ENCODE measurements at places on chromosomes 2 and 18.

- no peak for DNase-seq
Measured at GRCh38 chr2:187545238-187545751, 8.9 kb downstream of the TFPI start.

DNA sequence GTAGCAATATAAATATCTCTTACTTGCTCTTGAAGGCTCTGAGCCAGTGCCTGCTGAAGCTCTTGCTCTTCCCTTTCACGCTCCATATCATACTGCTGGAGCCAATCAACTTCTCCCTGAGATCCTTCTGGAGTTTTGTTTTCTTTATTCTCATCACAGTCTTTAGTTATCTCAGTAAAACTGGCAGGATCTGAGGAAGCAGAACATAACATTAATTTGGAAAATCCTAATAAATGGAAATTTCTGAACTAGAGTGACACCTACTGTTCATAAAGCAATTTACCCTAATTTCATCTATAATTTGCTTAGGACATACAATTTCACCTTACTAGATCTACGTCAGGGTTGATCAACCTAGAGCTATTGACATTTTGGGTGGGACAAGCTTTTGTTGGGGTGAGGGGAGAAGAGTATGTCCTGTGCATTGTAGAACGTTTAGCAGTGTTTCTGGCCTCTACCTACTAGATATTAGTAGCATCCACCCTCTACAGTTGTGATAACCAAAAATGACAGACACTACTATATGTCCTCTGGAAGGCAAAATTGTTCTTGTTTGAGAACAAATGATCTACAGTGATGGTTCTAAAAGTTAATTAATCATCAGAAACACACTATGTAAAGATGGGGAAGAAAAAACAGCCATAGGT, 47.2 kb downstream of the VIL1 start:
- no peak for DNase-seq

DNA sequence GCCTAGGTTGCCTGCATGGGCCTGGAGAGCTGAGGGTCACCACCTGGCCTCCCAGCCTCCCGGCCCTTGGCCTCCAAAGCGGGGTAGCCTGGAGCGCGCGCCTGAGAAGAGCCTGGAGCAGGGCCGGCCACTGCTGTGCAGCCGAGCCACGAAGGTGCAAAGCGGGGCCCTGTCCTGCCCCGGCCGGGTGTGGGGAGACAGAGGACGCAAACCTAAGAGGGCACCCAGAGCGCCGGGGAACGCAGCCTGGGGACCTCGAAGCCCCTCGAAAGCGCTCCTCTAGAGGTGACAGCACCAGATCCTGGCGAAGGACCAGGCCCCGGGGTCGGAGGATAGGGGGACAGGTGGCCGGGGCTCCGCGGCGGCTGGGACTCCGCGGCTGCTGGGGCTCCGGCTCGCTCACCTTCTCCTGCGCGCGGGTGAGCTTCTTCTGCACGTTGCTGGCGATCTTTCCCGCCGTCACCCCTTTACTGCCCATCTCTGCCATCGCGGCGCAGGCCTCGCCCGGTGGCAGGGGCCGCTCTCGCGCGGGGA, 430 bp downstream of the BIN1 start:
- DNase-seq = no peak

- DNase-seq = no peak
Measured at GRCh38 chr2:208669394-208669793, 262.8 kb downstream of the PTH2R start.

DNA sequence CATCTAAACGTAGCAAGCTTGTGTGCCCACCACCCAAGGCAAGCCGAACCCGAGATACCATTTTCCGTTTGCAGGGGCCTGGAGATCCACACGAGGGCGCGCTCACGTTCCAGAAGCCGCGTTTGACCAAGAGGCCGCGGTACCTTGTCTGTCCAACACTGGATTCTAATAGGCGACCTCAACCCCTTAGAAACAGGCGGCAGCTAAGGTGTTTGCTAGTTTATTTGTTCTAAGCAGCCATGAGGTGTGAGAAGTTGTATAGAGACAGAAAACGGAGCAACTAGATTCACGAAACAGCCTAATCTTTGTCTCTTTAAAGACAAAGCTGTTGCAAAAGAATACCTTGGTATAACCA, 4.2 kb downstream of the HOXD11 start:
- peak; percentile 46 for DNase-seq

DNA sequence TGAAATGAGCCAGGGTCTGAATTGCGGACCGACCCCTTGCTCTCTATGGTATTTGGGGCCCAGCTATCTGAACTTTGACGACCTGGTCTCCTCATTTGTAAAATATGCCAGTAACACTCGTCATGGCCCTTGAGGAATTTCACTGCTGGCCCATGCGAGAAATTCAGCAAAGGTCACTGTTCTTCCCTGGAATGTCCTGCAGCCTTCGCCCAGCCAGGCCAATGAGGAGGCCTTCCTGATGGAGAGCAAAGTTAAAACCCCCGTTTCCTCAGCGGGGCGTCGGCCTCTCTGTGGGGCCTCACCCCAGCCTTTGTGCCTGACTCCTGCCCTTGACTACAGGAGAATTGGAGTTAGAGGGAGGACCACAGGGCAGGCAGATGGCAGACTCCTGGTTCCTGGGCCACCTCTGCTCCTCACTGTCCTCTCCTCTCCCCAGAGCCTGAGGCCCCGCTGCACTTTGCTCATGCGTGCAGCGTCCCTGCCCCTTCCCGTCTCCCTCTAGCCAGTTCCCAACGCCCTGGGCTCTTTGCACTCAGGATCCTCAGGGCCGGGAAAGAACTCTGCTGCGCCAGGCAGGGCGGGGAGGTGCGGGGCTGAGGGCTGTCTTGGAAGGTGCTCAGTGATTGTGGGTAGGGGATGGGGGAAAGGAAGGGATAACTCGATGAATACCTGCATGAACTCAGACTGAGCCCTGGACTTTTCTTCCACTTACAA, 257.0 kb upstream of the RAB6C start:
- no peak for DNase-seq

DNA sequence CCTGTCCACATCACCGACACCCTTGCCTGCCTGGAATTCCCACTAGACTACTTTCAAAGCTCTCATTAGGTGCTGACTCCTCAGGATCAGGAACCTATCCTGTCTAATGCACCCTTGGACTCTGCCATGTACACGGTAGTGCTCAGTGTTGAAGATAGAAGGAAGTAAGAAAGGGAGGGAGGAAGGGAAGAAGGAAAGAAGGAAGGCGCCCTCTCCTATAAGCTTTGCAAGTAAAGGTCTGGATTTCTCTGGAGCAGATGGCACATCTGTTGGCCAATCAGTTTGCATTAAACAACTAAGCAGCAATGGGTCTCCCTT, 45.3 kb downstream of the SCTR start:
- DNase-seq = no peak

DNA sequence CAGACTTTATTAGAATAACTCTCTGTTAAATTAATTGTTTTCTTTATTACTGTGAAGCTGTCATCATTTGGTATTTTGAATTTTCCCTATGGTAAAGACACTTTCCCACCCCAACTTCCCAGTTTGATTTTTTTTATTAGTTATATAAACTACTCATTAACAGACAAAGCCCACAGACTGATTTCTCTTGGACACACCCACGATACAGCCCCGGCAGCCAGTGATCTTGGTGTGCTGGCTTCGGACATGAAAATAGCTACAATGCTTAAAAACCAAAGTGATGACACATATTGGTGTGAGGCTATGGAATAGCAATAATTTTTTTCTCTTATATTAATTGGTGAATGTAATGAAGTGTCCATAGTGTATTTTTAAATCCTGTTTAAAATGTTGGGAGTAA, 225.4 kb upstream of the SIX3 start:
- no peak for DNase-seq

GRCh38 chr2:183490914-183491313, 366.7 kb downstream of the NUP35 start:
- peak; percentile 96 for DNase-seq

DNA sequence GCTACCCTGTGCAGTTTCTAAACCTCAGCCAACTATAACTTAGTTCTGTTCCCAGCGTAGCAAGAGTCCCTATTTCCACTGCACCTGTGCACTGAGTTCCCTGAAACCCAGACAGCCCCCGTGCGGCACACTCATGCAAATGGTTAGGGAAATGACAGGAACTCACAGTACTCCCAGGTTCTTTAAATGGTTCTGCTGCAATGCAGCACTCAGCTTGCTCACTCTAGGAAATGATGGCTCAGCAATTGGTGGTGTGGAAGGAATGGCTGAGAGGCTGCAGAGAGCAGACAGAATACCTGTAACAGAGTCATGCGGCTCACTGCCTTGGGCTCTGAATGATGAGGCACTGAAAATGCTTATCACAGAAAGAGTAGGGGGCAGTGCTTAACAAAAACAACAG, 143.0 kb downstream of the RAD51AP2 start:
- no peak for DNase-seq

All from NCI-H2227 treated with DMSO at 0.1 percent for 48 hours (cell line).